ENCODE measurements at places on chromosomes 2 and 18. TPM values are rescaled to one million over a fixed set of nuclear protein-coding genes. Genes with fewer than 3 reads are reported as not detected.

The DTNA gene
- total RNA-seq, result 41.1 TPM

The VIT gene
- not detected for total RNA-seq

The SPHKAP gene
- total RNA-seq, result 0.14 TPM

The ARL4C gene
- total RNA-seq, result 21.7 TPM

The KIF1A gene
- 58.8 TPM for total RNA-seq

The ATP8B1 gene
- total RNA-seq, result 13.5 TPM

The NAPG gene
- total RNA-seq, result 32.5 TPM

The M1AP gene
- total RNA-seq, result 4.2 TPM

The ZAP70 gene
- total RNA-seq, result 7.8 TPM

The DYNC2LI1 gene
- 38.5 TPM for total RNA-seq

The WDR54 gene
- total RNA-seq, result 43.1 TPM

The SLC8A1 gene
- 4.3 TPM for total RNA-seq

The EMILIN1 gene
- total RNA-seq, result 2.1 TPM

The TMEM37 gene
- total RNA-seq, result 18.0 TPM

The SPDYA gene
- 0.54 TPM for total RNA-seq

The MLPH gene
- total RNA-seq, result 0.75 TPM

The CUL3 gene
- 45.4 TPM for total RNA-seq

The EFEMP1 gene
- 2.4 TPM for total RNA-seq

The SKOR2 gene
- 0.18 TPM for total RNA-seq

The CABYR gene
- total RNA-seq, result 11.1 TPM

The LYG1 gene
- total RNA-seq, result 0.35 TPM

The PTPRN gene
- total RNA-seq, result 1.1 TPM

The UGT1A4 gene
- not detected for total RNA-seq

The BMP10 gene
- total RNA-seq, result not detected

The IFIH1 gene
- 0.13 TPM for total RNA-seq

The NT5DC4 gene
- not detected for total RNA-seq

The IL36RN gene
- total RNA-seq, result not detected

The TFCP2L1 gene
- total RNA-seq, result 3.3 TPM

The CYS1 gene
- total RNA-seq, result 0.27 TPM

The CDKL4 gene
- not detected for total RNA-seq

The KCNIP3 gene
- total RNA-seq, result 0.82 TPM

The SERPINB12 gene
- total RNA-seq, result not detected

The MC4R gene
- not detected for total RNA-seq

The ICOS gene
- not detected for total RNA-seq

The CHRNG gene
- not detected for total RNA-seq

The PCARE gene
- not detected for total RNA-seq

The ITGAV gene
- total RNA-seq, result 76.6 TPM

The FAHD2A gene
- total RNA-seq, result 49.4 TPM

The INSIG2 gene
- 12.5 TPM for total RNA-seq

The PLB1 gene
- total RNA-seq, result 0.42 TPM

The APOB gene
- total RNA-seq, result 1.9 TPM

The ZDBF2 gene
- 30.2 TPM for total RNA-seq

The RESP18 gene
- total RNA-seq, result not detected

The ERICH2 gene
- total RNA-seq, result 6.6 TPM

The CFC1 gene
- 1.4 TPM for total RNA-seq

The ERCC3 gene
- 64.5 TPM for total RNA-seq

The CCDC121 gene
- 4.9 TPM for total RNA-seq

The ZBTB7C gene
- 0.41 TPM for total RNA-seq

The GALNT13 gene
- 6.0 TPM for total RNA-seq

The ALK gene
- 0.46 TPM for total RNA-seq

The ASXL2 gene
- 29.8 TPM for total RNA-seq

The MYL12A gene
- total RNA-seq, result 283 TPM
